ENCODE measurements at places on chromosomes 12 and 14.

DNA sequence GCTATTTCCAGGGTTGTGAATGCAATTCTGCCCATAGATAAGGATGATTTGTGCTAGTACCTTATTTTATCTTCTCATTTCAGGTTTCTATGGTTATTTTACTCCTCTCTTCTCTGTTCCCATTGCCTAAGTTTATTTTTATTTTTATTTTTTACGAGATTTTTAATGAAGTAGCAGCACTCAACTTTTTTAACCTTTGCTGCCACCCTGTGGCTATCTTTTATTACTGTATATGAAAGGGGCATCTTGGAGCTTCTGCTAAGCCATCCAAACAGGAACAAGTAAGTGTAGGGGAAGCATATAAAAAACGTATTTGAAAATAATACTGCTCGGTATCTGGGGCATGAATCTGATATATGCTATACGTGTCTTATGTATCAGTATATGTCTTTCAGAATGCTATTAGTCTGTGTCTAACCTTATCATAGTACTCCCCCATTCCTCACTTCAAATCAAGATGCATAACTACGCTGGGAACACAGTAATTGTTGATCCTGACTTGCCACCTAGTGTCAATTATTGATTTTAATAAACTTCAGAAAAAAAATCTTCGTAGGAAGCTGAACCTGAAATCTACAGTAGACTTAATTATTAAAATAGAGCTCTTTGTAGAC lies 60.3 kb downstream of the KLRG1 start:
- DNase-seq = peak; percentile 68

DNA sequence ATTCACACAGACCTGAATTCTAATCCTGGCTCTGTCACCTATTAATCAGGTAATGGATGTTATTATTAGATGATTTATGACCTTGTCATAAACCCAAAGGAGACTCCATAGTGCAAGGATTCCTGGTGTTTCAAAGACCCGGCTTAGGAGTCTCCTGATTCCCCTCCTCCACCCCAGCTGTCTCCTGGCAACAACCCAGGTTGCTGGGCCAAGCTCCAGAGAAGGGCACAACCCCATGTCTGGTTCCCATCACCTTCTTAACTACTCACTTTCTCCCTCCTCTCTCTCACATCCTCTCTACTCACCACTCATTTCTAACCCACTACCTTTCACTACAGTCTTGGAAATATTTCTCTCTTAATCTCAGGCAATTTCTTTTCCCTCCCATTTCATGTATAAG lies 41.6 kb downstream of the RHOJ start:
- no peak for DNase-seq

GRCh38 chr14:89773151-89773550 lies 181.4 kb downstream of the EFCAB11 start:
- no peak for DNase-seq

DNA sequence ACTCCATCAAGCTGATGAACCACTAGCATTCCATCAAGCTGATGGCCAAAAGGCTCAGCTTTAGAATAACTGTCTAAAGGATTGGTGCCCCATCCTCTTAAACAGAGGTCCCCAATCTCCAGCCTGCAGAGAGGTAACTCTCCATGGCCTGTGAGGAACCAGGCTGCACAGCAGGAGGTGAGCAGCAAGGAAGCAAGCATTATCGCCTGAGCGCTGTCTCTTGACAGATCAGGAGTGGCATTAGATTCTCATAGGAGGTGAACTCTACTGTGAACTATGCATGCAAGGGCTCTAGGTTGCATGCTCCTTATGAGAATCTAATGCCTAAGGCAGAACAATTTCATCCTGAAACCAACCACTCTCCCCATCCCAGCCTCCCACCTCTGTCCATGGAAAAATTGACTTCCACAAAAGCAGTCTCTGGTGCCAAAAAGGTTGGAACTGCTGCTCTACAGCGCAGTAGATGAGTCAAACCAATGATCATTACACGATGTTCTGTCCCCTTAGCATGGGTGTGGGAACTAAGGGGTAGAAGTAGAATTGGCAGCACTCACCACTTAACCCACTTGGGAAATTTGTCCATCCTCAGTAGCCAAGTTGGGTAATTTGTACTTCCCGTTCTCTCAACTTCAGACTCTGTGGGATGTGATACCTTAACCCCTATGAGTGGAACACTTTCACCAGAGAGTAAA lies 66.9 kb downstream of the ANKS1B start:
- no peak for DNase-seq

- no peak for DNase-seq
Measured at GRCh38 chr14:79118291-79118690, 948.1 kb downstream of the NRXN3 start.

GRCh38 chr14:76647697-76648298 lies 113.5 kb upstream of the VASH1 start:
- DNase-seq = peak; percentile 22

DNA sequence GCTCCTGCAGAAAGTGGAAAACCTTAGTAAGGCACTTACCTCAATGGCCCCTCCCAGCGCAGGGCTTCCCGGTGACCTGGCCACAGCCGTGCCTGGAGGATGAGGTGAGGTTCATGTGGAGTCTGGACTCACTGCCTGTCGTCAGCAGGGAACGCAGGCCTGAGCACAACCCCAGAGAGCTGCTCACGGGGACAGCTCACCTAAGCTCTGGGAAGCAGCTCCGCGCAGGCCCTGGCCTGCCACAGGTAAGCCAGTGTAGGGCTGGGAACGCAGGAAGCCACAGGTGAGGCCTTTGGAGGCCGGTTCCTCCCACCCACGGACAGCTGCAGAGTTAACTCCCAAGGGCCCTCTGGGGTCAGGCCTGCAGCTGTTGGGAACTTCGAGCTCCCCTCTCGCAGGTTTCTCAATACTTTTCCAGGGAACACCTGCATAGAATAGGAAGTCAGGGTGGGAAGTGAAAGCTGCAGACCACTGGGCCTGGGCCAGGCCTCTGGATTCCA lies 32.7 kb downstream of the ANAPC7 start:
- DNase-seq = no peak

- DNase-seq = no peak
Measured at GRCh38 chr12:94062194-94062593, 86.2 kb upstream of the PLXNC1 start.

Data from CD4-positive, alpha-beta T cell treated with Interleukin-15 for 4 hours (primary cell).